Right lobe of liver (tissue), 6 donors: ENCODE measurements at places on chromosomes 6 and 20.
A peak's percentile ranks its signal among the peaks of the same experiment; 100 is the strongest.

DNA sequence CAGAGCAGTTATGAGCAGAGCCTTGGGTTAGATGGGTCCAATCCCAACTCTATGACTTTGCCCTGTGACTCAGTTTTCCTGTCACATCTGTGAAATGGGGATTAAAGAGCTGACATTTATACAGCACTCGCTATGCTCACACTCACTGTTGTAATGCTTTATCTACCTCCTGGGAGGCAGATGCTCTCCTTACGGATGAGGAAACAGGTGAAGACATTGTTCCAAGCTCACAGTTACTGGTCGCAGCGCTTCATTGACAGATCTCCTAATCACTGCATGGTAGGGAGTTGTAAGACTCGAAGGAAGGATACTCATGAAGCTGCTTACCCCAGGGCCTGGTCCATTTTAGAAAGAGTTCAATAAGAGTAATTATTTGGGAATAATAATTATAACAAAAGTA is 2.9 kb upstream of the MYLK2 start:
- no peak for DNase-seq

DNA sequence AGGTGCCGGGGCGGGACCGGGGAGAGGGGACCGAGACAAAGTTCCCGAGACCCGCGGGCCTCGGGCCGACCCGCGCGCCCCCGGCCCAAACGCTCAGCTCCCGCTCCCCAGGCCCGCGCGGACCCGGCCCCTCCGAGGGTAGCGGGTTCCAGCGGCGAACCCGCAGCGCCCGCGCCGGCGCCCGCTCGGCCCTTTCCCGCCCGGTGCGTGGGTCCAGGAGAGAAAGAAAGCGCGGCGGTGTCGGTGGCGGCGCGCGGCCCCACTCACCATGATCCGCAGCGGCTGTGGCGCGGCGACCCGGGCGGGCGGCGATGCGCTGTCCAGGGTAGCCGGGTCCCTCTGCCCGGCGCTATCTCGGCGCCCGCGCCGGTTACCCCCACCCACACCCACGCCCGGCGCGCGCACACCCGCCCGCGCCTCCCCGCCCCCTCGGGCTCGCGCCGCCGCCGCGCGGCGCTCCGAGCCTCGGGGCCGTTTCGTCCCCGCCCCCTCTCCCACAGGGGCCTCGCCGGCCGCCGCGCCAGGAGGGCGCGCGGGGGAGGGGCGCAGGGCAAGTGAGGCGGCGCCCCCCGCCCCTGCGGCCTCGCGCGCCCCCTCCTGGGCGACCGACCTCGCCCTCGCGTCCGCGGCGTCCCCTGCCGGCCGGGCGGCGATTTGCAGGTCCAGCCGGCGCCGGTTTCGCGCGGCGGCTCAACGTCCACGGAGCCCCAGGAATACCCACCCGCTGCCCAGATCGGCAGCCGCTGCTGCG is at the start of gene ELOVL2:
ELOVL2 (minus strand) TSS at position 345 of the 751 bp plus-strand sequence; CDS start at position 270, 75 bp downstream.
- peak; percentile 69 for DNase-seq

- no peak for DNase-seq
Observed at GRCh38 chr6:74431873-74432580, 736.0 kb downstream of the CD109 start.

DNA sequence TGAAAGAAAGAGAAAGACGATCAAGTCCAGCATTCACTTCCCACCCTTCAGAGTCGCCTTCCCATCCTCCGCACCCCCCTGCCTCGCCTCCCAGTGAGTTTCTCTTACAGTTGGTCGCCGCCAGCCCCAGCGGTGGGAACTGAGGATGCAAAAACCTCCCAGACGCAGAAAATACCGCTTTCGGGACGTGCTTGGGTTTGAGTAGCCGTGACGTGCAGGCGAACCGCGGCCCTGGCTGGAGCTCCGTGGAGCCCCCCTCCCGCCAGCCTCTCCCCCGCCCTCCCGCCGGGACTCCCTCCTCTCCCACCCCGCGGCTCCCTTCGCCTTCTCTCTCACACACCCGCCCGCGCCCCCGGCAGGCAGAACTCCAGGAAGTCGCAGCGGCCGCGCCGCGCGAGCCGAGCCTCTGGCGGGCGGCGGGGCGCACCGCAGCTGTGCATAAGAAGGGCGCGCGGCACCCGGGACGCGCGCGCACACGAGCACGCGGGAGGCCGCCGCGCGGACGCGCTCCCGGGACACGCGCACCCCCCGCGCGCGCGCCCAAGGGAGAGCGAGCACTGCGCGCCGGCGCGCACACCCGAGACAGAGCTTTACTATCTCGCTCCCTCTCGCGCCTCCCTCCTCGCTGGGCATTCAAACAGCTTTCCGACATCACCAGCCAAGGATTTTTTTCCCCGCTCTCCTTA is at the start of gene ADGRB3:
ADGRB3 (plus strand) TSS at position 557 of the 686 bp plus-strand sequence. CDS start 3,394 bp downstream, outside the sequence.
- DNase-seq, result peak; percentile 69

- DNase-seq, result no peak
Observed at GRCh38 chr6:56087421-56087820, 160.0 kb downstream of the COL21A1 start.

DNA sequence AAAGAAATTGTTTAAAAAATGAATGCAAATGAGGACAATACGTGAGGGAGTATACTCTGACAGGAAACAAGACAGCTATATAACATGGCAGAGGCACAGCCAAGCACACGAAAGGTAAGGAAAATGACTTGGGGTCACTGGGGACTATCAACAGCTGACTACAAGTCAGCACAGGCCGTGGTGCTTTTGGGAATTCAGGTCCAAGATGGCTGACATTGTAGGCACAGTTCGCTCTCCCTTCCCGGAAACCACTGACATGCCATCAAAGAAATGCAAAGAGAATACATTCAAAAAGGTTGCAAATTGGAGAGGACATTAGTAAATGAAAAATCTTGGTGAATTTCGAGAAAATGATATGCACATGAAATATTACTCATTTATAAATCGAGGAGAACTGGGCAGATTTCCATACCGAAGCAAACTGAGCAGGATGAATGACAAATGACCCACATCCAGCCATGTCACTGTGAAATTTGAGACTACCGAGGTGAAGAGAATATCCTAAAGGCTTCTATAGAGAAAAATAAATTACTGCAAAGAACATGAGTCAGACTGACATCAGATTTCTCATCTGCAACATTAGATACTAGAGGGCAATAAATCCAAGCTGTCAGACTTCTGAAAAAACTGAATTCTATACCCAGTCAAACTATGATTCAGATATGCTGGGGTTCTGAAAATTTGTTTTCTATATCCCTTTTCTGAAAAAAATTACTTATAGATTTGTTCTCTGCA is 391.1 kb downstream of the BTBD9 start:
- no peak for DNase-seq

- DNase-seq, result no peak
Observed at GRCh38 chr20:46362921-46363867, 43.2 kb downstream of the ELMO2 start.

DNA sequence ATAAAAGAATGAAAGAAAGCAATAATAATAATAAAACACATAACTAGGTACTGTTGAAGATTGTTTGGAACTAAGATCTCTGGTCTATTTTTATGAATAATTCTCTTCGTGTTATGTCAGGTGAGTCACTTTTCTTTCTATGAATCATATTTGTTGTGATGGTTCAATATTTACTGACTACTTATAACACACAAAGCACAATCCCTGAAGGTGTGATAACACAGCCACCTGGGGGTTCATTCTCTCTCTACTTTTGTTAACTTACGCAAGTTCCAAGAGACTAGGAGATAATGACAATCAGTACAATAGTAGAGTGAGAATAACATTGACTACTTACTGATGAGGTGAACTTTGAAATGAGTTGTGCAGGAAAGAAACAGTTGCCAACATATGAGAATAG is 149.9 kb downstream of the IBTK start:
- no peak for DNase-seq

GRCh38 chr6:50278663-50279062 is 228.9 kb upstream of the DEFB112 start:
- DNase-seq, result no peak

DNA sequence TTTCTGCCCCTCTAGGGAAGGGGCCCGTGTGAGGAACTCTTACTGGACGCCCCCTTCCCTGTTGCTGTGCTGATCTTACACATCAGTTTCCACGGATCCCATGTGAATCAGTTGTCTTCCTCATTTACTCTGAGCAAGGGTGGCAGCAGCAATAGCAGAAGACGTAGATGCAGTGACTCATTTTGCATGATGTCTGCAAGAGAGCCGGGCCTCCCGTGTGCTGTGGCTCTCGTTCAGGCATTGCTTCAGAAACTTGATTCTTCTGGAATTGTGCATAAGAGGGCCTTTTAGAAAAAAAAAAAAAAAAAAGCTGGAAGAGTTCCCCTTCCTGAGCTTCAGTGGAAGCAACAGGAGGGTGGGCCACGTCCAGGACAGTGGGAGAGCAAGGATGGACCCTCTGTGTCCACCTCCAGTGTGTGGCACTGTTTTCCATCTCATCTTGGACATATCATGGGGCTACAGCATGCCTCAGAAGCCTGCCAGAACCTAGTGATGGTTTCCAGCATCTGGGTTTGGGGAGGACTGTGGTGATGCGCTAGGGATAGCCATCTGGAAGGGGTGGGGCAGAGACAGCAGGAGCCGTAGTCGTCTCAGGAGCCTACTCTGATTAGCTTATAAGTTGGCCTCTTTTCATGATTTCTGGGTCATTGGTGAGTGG is 62.1 kb downstream of the FOXO3 start:
- DNase-seq, result no peak

DNA sequence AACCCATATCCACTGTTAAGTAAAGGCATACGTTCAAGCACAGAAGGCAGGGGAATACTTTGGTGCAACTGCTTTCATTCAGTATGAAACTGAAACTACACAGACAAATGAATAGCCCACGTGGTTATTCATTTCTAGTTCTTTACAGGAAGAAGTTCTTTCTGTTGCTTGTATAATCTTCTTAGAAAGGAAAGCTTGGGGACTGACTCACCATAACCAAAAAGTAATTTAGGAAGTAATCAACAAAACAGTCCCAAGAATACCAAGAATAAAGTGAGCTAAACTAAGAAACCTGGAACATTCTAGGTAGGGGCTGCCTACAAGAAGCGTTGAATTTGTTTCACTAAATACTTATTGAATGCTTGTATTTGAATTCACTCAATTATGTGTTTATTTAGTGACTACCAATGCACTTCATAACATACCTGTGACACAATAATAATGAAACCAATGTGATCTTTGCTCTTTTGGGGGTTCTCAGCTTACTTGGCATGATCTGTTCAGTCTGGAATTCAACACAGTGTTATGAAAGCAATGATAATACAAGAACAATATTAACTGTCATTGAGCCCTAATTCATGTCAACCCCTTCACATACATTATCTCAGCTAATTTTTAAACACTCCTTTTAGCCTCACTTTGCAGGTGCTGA is 25.1 kb upstream of the KIAA0408 start:
- DNase-seq, result no peak

- DNase-seq, result peak; percentile 86
Observed at GRCh38 chr6:106085984-106086813, at the start of gene PRDM1. Gene PRDM1 (plus strand): TSS chr6:106086336. CDS start chr6:106086554, 218 bp downstream.

GRCh38 chr20:62020935-62021701 is 44.6 kb downstream of the TAF4 start:
- peak; percentile 67 for DNase-seq

DNA sequence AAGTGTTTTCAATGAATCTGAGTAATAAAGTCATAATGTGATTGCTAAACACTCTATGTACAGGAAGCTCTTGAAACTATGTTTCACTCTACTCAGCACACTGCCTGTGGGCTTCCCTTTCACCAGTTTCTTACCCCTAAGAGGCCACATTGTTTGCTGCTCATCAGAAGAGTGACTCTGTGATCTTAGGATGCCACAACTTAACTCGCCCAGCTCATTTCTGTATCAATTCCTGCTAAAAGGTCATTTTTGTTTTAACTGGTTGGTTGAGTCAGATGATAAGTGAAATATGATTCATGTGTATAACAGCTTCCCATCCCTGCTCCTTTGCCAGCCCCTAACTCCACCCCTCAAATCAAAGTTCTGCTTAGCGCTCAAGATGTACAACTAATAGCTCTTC is 9.8 kb upstream of the NDUFAF4 start:
- DNase-seq, result no peak

GRCh38 chr6:39835821-39836295 is 43.7 kb downstream of the DAAM2 start:
- no peak for DNase-seq

GRCh38 chr6:147438758-147439528 is 69.5 kb upstream of the SAMD5 start:
- DNase-seq, result no peak

- DNase-seq, result no peak
Observed at GRCh38 chr6:16196260-16196983, 42.0 kb upstream of the GMPR start.

DNA sequence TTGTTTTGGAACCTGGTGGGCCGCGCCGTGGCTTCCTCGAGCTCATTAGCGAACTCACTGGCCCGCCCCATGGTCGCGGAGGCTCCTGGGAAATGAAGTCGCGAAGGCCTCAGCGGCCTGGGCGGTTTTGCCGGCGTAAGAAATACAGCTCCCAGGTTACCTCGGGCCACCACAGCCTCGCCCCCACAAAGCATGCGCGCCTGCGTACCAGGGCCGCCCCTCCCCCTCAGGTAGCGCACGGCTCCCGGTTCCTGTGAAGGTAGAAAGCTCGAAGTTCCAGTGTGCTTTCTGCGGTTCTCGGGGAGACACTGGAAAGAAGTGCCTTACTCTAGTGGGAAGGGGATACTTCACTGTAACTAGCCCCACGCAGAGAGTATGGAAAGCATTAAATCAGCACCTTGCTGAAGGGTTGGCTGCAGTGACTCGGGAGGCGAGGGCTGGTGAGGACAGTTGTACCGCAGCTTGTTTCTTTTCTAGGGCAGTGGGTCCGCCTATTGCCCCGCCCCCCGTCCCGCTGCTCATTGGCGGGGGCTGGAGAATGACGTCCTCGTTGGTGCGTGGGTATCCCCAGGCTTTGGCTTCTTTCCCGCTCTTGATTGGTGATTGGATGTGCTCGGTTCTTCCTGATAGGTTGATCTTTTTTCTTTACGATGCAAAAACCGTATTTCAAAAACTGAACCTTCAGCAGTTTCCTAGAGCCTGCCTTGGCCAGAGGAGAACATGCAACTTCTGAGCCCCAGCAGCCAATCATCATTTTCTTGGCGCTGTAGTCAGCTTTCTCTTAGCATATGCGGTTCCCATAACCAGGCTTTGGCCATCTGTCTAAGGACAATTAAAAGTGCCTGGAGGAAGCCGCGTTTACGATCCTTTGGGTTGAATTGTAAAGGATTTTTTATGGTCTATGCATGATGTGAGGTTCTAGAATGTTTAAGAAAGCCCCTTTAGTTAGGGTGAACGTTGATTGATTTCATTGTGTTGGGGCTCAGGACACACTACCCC is at the start of gene CDK19:
CDK19 (minus strand) TSS at position 59 of the 999 bp plus-strand sequence. CDS start 333 bp downstream, outside the sequence.
- DNase-seq, result peak; percentile 99
